Hematopoietic multipotent progenitor cell treated with erythropoietin and hydrocortisone succinate and interleukin-3 and kit ligand, for 6 days (in vitro differentiated cells): ENCODE measurements at places on chromosomes 5 and 9.
A peak's percentile ranks its signal among the peaks of the same experiment; 100 is the strongest.

DNA sequence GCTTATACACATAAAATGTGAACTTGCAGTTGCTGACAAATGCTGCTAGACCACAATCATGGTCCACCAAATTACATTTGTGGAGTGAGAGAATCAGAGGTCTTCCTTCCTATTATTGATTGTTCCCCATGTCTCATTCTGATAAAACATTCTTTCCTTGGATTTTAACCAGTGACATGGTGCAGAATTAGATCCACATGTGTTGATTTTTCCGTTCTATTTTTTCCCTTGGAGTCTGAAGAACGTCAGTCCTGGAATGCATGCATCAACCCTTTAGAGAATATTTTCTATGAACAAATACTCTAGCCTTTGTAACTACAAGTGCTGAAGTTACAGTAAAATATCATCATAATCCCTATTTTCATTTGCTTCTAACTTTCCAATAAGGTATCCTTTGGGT, 170.7 kb upstream of the SPRY4 start:
- DNase-seq: no peak

DNA sequence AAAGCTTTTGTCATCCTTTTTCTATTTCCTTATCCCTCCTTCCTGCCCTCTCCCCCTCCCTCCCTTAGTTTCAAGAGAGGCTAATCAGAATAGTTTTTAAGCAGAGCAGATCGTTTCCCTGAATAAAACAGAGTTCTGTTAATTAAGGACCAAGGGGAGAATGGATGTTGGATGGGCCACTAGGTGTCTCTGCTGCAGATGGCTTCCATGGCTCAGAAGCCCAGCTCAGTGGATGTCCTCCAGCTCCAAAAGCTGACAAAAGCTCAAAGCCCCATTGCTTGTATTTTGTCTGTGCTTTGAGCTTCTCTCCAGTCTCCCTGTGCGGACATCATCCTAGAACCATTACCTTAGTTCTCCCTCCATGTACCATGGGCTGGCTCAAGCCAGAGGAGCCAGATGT, 21.0 kb upstream of the NPR3 start:
- DNase-seq: peak; percentile 32

GRCh38 chr5:77339337-77339890, 128.9 kb downstream of the PDE8B start:
- no peak for DNase-seq

DNA sequence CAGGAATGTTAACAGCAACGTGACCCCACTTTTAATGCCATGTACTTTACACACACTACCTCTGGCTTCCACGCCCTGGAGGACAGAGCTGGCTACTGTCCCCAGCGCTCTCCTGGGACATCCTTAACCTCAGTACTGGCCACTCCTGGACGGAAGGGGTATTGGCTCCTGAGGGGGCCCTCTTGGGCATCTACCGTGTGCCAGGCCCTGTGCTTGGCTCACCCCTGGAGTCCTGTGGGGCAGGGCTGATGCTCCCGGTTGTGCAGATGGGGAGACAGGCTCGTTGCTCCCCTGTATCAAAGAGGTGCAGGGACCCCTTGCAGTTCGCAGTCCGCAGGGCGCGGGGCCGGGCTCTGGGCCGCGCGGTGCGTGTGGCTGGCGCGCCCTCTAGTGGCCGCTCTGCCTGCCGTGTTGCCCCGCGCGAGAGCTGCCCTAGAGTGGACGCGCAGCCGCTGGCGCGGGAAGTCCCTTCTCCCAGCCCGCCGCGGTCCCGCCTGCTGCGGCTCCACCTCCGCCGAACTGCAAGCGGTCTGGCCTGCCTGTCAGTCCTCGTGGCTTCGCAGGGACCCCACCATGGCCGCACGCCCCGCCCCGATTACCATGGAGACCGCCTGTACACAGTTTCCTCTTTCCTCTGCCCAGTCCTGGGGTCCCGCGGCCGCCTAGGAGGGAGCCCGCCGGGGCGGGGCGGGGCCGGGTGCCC, at the start of gene WDR38:
Gene WDR38 (plus strand): TSS at position 632 of the 703 bp plus-strand sequence. CDS start 72 bp downstream, outside the sequence.
- peak; percentile 87 for DNase-seq
